Activated CD4-positive, alpha-beta T cell treated with anti-CD3 and anti-CD28 coated beads, Interleukin-2, amount 50 U/mL, for 16 hours (primary cell): ENCODE measurements at places on chromosomes 16 and 17.
A peak's percentile ranks its signal among the peaks of the same experiment; 100 is the strongest.

DNA sequence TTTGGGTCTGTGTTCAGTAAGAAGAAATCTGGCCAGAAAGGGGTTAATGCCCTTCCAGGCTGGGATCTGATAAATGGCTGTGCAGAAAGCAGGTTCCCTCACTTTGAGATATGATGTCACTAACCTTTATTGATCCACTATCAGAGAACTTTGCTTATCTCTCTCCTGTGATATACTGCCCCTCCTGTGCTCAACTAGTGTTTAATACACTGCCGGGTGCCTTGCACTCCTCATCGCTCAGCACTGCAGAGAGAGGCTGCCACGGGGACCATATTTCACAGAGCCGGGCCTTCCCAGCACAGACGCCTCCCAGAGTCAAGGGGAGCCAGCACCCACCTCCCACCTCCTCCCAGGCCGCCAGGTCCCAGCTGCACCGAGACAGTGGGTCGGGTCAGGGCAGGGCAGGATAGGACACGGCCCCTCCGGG, 20.2 kb downstream of the ZFHX3 start:
- no peak for DNase-seq

GRCh38 chr17:32659419-32659842, 172.6 kb downstream of the CDK5R1 start:
- peak; percentile 66 for DNase-seq

DNA sequence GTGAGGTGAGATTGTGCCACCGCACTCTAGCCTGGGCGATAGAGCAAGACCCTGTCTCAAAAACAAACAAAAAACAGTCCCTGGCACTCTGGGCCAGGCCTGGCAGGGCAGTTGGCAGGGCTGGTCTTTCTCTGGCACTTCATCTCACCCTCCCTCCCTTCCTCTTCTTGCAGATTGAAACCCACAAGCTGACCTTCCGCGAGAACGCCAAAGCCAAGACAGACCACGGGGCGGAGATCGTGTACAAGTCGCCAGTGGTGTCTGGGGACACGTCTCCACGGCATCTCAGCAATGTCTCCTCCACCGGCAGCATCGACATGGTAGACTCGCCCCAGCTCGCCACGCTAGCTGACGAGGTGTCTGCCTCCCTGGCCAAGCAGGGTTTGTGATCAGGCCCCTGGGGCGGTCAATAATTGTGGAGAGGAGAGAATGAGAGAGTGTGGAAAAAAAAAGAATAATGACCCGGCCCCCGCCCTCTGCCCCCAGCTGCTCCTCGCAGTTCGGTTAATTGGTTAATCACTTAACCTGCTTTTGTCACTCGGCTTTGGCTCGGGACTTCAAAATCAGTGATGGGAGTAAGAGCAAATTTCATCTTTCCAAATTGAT, 24.8 kb downstream of the STH start:
- DNase-seq = no peak

GRCh38 chr16:53704445-53704813, 473 bp downstream of the FTO start:
- no peak for DNase-seq

DNA sequence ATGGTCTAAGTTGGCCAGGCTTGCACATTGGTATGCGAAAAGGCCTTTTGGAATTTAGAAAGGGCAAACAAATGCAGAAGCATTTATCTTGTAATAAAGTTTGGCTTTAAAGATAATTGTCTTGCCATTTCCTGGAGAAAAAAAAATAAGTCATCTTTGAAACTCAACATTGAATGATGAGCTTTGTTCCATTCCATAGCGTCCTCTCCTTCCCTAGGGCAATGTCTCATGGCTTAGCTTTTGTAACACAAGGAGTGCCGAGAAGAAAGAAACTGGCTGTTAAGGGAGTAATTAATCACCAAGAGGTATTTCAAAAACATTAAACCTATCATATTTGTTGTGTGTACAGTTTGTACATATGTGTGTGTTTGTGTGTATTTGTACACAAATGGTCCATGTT, 372.3 kb downstream of the NPIPA8 start:
- DNase-seq = no peak

- no peak for DNase-seq
Measured at GRCh38 chr17:54899721-54900456, 763 bp upstream of the TOM1L1 start.

DNA sequence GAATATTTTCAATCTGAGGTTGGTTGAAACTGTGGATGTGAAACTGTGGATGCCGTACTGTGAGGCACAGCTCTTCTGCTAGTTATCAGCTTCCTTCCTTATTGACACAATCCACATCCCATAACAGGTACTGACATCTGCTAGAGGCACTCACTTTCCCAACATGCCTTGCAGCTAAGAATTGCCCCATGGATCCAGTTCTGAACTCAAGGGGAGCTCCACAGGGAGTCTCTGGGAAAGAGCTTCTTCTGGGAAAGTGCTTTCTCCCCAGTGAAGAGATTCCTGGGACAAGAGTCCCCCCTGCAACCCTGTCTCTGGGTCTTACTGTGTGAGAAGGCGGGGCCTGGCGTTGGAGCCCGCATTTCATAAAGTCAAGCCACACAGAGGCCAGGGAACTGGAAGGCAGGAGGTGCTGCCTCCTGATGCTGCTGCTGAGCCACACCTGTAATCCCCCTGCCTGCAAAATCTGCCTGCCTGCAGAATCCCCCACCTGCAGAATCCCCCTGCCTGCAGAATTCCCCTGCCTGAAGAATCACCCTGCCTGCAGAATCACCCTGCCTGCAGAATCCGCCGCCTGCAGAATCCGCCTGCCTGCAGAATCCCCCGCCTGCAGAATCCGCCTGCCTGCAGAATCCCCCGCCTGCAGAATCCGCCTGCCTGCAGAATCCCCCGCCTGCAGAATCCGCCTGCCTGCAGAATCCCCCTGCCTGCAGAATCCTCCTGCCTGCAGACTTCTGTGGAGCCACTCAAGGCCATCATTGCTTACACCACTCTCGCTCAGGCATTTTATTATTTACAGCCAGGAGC, 305.4 kb downstream of the FOXL1 start:
- no peak for DNase-seq

GRCh38 chr16:72112906-72113615, 19.4 kb downstream of the DHX38 start:
- DNase-seq = no peak

DNA sequence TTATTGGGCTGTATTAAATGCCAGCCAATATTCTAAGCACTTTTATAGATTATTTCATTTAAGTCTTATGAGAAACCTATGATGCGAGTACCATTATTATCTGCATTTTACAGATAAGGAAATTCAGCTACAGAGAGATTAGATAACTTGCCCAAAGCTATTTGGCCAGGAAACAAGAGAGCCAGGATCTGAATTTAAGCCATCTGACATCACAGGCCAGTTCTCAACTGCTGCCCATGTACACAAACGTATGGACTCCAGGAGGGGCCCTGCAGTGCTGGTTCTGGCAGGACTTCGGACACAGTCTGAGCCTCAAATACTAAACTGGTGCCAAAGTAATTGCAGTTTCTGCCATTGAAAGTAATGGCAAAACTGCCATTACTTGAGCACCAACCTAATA, 40.2 kb downstream of the CPPED1 start:
- DNase-seq = no peak

GRCh38 chr16:57477531-57478202, 8.6 kb downstream of the DOK4 start:
- DNase-seq = no peak

DNA sequence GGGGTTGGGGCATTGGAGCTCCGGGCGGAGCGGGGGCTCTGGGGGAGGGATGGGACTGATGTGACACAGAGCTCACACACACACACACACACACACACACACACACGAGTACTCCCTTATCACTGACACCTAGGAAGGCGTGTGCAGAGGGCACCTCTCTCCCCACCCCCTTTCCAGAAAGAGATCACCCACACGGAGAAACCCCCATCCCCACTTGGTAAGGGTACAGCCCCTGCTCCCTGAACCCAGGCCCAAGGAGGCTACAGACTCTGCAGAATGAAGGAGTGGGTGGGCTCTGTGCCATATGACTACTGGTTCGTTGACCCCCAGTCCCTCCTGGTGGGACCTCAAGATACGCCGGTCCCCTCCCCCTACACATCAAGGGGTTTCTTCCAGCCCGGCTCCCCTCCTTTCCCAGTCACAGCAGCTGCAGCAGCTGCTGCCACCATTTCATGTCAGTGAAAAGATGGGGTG, 8.7 kb upstream of the ARHGAP23 start:
- no peak for DNase-seq

DNA sequence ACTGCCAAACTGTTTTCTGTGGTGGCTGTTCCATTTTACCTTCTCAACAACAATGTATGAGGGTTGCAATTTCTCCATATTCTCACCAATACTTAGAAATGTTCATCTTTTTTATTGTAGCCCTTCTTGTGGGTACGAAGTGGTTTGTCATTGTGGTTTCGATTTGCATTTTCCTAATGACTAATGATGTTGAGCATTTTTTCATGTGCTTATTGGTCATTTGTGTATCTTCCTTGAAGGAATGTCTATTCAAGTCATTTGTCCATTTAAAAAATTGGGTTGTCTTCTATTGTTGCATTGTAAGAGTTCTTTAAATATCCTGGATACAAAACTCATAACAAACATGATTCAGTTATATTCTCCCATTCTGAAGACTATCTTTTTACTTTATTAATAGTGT, 47.5 kb upstream of the CCL2 start:
- peak; percentile 37 for DNase-seq

- peak; percentile 59 for DNase-seq
Measured at GRCh38 chr17:44198721-44199552, 747 bp downstream of the ATXN7L3 start.

- DNase-seq = no peak
Measured at GRCh38 chr17:81287741-81288430, 7.2 kb downstream of the SLC38A10 start.

DNA sequence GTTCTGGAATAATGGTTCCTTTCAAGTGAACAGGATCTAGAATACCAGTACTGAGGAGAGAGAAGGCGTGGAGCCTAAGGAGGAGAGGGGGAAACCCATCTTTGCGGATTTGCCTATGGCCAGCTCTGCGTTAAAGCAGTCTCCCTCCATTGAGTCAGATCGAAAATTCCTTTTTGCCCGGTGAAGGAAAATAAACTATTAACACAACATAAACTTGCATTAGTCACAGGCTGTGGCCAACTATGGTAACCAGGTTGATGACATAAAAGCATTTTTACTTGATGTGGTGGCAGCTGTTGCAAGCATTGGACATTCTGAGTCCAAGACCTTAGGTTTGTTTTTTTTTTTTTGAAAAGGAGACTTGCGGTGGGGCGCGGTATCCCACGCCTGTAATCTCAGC, 8.9 kb downstream of the LDAF1 start:
- no peak for DNase-seq

DNA sequence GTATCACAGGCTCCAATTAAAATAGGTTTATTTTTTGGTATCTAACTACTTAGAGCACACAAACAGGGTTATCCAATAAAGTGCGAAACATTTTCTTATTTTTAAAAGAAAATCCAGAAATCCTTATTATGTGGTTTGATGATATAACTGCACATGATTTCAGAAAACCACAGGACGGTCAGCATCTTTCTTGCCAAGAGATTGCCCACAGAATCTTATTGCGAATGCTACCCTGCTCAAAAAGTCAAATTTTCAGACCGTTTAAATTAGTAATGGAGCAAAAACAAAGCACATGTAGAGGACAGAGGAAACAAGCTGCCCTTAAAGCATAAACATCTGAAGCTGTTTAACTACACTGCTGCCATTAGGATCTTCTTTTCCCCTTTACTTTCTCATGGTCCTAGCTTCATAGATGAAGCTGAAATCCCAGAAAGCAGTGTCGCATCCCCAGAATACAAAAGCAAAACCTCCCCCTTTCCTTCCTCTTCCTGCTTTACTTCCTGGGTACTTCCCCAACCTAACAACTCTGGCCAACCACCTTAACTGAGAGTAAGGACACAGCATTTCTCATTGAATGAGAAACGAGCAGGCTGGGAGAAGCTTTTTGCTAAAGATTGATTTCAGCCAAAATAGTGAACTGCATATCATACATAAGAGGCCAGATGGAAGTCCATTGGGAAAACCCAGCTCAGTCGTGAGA, 43.7 kb downstream of the CMTM4 start:
- DNase-seq = no peak

- no peak for DNase-seq
Measured at GRCh38 chr17:64653985-64654355, 8.1 kb downstream of the SMURF2 start.

- no peak for DNase-seq
Measured at GRCh38 chr16:5065326-5065725, 430 bp downstream of the C16orf89 start.

DNA sequence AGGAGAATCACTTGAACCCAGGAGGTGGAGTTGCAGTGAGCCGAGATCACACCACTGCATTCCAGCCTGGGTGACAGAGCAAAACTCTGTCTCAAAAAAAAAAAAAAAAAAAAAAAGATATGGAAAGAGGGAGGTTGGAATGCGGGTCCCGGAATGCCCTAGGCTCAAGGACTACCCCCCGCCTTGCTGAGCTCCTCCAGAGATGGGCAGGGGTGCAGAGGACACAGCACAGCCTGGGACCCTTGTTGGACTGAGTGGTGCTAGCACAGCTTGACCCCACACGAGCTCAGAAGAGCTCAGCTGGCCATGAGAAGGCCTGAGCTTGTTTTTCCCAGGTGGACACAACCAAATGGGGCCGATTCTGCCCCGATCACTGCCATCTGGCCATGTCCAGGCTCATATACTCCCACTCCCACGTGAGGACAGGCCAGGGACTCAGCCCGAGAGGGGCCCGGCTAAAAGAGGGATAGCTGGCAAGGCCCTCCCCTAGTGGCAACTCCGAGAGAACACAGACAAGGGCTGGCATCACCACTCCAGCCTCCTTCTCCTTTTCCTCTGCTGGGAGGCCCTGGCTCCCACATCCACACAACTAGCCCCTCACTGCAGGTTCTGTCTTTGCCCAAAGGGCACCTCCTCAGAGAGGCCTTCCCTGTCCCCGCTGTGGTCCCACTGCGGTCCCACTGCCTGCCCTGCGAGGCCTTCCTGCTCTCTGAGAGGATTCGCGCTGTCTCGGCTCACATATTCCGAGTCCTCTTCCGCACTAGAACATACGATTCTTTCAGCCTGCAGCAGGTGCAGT, 11.0 kb downstream of the SGCA start:
- DNase-seq = no peak

- no peak for DNase-seq
Measured at GRCh38 chr17:2178798-2179501, 124.0 kb downstream of the HIC1 start.

- no peak for DNase-seq
Measured at GRCh38 chr17:80729761-80730160, 185.1 kb downstream of the RPTOR start.
